ENCODE measurements at places on chromosomes 6 and 20. TPM values are rescaled to one million over a fixed set of nuclear protein-coding genes. Genes with fewer than 3 reads are reported as not detected.

DNA sequence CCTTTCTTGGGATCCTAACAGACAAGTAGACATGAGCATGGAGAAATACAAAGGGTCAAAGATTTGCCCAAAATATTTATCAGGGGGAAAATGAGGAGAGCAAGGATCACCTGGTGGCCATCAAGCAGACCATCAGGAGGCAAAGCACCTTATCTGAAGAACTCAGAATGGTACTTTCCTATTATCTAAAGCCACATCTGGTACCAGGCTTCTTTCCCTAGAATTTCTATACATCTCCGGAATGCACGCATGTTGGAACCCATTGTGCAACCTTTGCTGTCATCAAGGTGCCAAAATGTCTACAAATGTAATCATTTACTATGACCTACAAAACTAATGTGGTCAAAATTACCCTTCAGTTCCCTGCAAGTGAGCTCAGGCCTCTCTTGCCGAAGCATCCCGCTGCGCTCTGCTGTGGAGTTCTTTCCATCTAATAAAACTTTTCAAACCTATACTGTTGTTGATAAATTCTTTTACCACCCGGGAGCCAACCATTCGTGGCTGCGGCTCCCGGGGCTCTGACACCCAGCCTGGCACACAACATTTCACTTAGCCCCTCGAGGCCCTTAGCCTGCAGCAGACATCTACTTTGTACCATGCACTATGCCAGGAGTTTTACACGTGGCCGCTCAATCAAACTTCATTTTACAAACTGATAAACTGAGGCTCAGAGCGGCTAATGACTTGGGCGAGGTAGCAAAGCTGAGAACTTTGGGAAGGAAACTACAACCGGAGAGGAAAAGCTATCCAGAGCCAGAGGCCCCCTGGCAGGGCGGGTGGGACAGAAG, 3.8 kb upstream of the CPXM1 start:
- no peak for DNase-seq

GRCh38 chr6:166952567-166953486, 3.5 kb downstream of the RNASET2 start:
- no peak for DNase-seq

GRCh38 chr6:41625442-41625841, 12.8 kb upstream of the MDFI start:
- no peak for DNase-seq

GRCh38 chr6:56570413-56571359, 72.0 kb downstream of the DST start:
- DNase-seq, result no peak

DNA sequence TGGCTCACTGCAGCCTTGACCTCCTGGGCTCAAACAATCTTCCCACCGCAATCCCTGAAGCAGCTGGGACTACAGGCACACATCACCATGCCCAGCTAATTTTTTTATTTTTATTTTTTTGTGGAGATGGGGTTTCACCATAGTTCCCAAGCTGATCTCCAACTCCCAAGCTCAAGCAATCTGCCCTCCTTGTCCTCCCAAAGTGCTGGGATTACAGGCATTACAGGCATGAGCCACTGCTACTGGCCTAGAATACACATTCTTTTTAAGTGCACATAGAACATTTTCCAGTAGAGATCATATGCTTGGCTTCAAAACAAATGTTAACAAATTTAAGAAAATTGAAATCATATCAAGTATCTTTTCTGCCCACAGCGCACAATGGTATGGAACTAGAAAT, 176.8 kb upstream of the MARCKS start:
- no peak for DNase-seq

DNA sequence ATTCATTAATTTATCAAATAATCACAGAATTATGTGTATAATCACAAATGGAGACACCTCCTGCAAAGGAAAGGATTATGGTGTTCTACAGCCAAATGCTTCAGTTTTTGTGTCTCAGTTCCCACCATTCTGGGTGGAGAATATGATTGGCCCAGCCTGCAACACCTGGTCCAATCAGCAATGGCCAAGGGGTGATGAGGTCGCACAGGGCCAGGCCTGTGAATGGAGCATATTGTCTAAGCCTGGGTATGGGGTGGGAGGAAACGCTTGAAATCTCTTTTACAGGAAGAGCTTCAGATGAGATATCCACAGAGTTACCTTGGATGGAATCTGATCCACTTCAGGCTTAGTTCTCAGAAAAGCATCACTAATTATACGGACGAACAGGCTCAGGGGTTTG, 271.6 kb downstream of the DHX35 start:
- DNase-seq, result no peak

- DNase-seq, result peak; percentile 40
Measured at GRCh38 chr6:155493694-155494143, 38.1 kb upstream of the NOX3 start.

GRCh38 chr20:2909953-2910352, 36.7 kb downstream of the PTPRA start:
- no peak for DNase-seq

DNA sequence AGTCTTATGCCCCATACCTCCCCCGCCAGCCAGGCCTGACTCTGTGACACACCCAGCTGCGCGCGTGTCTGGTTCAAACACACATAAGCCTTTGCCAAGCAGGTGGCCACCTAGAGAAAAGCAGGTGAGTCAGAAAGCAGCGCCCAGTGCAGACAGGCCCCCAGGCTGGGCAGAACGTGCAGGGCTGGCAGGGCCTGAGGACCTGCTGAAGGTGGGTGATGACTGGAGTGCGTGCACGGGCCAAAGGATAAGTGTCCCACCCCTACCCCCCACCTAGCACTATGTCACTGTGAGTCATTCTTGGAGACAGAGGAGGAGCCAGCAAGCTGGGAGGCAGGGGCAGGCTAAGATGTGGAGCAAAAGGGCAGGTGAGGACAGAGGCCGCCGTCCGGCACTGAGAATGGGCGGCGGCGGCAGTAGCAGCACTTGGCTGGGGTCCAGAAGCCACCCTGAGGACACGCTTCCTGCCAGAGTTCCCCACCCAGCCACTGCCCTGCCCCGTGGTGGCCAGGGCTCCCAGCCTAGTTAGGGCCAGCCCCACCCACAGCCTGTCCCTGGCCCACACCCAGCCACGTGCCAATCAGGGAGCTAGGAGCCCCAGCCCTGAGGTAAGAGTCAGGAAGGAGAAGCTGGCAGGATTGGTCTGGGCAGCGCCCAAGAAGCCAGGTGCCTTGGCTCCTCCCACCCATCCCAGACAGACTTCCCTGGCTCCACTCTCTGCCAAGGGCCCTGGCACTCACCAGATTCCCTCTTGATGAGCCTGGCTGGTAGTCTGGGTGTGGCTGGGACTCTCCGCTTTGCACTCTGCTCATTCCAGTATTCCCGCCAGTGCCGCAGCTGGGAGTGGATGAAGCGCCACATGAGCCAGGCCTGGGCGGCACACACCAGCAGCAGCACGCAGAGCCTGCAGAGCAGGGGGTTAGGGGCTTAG, 72.7 kb downstream of the TRAM2 start:
- DNase-seq, result peak; percentile 91

DNA sequence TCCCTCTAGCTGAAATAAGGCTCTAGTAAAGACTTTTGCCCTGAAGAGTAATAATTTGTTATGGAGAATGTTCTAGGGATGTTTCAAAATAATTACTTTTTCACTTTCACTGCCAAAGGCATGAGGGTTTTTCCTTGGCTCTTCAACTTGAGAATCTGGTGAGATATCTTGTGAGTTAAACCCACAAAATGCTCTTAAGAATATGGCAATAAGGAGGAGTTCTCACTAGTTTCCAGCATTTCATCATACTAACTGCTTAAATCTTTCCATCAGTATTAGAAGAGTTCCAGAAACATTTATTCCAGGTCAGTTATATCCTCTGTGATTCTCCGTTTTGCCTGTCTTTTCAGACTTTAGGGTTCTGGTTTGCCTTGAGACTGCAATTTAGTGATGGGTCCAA, 785.6 kb upstream of the GJE1 start:
- DNase-seq, result no peak

DNA sequence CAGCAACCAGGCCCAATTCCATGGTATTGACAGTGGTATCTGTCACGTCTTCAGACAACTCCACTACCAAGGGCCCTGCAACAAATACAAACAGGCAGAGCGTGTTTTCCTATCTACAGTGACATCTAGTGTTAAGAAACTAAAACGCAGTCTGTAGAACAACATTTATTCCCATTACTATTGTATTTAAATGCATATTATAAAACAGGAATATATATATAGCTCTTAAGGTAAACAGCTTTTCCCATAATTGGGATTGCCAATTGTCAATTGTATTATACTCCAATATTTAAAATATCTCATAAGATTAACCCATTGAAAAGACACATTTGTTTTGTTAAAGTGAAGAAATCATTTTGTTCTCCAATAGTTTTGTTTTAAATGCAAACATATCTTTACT, 97.2 kb downstream of the KIF16B start:
- DNase-seq, result no peak

DNA sequence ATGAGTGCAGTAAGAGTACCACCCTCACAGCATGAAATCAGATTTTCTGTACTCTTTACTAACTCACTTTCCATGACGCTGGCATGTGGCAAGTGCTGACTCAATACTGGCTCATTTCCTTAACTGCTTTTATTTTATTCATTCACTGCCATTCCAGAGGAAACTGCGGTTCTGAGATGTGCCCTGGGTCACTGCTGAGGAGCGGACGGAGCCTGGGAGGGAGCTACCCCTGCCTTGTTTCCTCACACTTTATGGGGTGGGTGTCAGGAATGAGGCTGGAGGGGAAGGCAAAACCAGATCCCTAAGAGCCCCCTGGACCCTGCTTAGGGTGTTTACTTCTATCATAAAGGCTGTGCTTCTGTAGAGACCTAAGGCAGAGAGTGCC, 14.4 kb downstream of the NT5E start:
- DNase-seq, result peak; percentile 58

DNA sequence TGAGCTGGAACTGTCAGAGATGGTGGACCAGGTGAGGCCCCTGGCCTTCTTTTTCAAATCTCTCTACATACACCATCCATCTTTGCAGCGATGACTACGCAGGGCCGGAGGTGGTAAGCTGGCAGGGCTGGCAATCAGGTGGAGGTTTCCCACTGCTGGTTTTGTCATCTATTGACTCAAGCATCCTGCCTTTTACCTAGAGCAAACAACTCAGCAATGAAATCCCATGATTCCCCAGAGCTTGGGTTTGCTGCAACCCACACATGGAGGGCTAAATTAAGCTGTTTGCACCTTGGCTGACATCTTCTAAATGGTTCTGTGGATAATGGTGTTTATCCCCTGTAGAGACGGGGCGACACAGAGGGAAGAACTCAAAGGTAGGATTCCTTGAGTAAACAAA, 170.2 kb downstream of the SCP2D1 start:
- DNase-seq, result no peak

DNA sequence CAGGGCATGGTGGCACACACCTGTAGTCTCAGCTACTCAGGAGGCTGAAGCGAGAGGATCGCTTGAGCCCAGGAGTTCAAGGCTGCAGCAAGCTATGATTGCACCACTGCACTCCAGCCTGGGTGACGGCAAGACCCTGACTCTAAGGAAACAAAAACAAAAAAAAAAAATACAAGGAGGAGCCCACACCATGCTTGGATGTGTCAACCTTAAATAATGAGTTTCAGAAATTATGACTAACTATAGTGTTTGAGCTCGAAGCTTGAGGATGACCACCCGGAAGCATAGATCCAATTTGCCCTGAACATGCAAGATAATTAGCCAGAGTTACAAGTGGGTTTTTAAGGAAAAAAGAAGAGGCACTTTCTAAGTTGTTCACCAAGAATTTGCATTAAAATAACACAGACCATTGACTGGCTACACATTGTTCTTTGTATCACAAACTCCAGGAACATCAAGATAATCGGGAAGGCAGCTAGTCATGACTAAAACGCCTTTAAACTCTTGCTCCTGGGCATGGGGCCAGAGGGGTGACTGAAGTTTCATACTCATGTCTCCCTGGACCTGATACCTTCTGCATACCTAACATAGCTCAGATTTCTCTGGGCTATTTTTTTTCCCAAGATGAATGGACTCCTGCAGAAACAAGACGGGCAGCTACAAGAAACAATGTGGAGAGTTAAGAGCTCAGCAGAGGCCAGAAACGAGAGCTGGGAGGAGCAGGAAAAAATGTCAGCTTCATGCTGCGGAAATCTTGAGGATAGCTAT, 289.6 kb downstream of the PREX1 start:
- peak; percentile 70 for DNase-seq

Gene POU5F1
- 0.86 TPM for total RNA-seq

Gene ETV7
- total RNA-seq, result 0.47 TPM

Gene DEFB110
- total RNA-seq, result not detected

Gene FOXA2
- not detected for total RNA-seq

Measured in left cardiac atrium (tissue), 4 donors.